Sciatic nerve (tissue), 2 donors: ENCODE measurements at places on chromosomes 16 and 17.
A peak's percentile ranks its signal among the peaks of the same experiment; 100 is the strongest.

- DNase-seq = peak; percentile 95
These were observed at the start of the genes CHMP1A and SPATA33 for GRCh38 chr16:89657442-89658220. Gene CHMP1A, minus strand, starts transcription at chr16:89657708. Its CDS starts 120 bp downstream, at chr16:89657588. Gene SPATA33, plus strand, starts transcription at chr16:89657836. Its CDS starts 76 bp downstream, at chr16:89657912.

- no peak for DNase-seq
These were observed 53.1 kb downstream of the DNAH17 start for GRCh38 chr17:78523934-78524655.

DNA sequence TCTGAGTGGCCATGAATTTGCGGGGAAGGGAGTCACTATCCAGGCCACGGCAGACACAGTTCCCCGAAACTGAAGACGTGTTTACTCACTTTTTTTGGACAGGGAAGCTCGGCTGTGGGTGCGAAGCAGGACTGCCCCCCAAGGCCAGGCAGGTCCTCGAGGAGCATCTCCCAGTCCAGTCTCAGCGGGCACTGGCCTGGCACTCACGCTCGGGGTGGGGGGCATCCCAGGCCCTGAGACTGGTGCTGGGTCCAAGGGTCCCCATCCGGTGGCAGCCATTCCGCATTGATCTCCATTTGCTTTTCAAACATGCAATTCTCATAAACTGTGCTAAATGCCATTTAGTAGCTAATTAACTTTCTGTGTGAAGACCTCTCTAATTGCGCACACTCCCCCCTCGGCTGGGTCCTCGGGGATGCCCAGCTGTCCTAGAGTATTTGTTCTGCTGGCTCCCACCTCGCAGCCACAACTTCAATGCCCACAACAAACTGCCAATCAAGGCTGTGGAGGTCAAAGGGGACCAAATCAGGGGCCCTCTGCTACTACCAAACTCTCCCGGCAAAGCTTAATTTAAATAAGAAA is 50.2 kb downstream of the TBC1D16 start:
- peak; percentile 30 for DNase-seq

- DNase-seq = no peak
These were observed 35.9 kb downstream of the CBFA2T3 start for GRCh38 chr16:88940862-88941817.

- no peak for DNase-seq
These were observed 22.9 kb downstream of the GNPTG start for GRCh38 chr16:1374418-1375297.

GRCh38 chr17:58246104-58246740 is 7.8 kb downstream of the LPO start:
- no peak for DNase-seq

- DNase-seq = no peak
These were observed 135.5 kb upstream of the CORO6 start for GRCh38 chr17:29758255-29758654.

DNA sequence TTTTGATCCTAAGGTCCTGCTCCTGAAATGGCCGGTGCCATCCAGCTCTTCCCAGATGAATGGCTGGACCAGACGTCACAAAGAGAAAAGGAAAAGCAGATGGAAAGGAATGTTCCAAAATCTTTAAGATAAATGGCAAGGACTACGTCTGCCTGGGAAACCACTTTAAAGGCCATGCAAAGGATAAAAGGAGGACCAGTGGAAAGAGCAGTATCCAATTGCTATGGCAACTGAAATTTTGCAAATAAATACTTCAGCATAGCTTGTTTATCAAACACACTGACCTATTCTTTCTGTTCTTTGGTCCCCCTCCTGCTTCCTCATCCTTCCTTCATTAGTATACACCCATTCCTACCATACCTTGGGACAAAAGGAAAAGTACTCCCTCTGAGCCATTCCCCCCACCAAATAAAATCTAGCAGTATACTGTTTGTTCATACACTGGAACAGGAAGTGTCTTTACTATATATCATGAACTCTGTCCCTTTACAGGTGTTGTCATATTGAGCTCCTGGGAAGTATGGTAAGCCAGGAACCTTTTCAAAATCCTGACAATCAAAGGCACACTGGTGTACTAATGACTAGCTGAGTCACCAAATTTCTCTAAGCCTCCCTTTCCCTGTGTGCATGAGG is 37.2 kb upstream of the NUFIP2 start:
- no peak for DNase-seq

DNA sequence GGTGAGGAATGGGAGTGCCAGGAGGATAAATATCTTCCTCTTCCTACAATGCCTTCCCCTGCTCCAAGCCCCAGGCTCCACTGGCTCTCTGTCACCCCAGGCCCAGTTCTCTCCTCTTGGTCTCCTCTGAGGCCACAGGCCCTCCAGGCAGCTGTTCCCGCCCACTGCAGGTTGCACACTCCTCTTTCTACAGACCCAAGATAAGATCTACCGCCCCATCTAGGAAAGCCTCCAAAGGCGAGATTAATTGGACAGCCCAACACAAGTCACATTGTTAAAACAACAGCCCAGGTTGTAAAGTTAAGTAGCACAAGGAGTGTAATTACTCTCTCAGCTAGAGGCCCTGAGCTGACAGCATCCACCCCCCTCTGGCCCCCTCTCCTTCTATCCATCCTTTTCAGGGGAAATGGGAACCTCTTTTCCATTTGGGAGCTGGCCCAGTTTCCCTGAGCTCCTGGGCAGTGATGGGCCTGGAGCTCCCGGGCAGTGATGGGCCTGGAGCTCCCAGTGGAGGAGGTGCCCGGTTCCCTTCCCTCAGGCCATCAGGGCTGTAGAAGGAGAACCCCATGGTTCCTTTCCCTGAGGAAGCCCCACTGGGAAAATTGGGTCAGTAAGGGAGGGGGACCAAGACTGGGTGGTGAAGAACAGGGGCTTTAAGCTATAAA is 7.3 kb downstream of the DLX4 start:
- no peak for DNase-seq

DNA sequence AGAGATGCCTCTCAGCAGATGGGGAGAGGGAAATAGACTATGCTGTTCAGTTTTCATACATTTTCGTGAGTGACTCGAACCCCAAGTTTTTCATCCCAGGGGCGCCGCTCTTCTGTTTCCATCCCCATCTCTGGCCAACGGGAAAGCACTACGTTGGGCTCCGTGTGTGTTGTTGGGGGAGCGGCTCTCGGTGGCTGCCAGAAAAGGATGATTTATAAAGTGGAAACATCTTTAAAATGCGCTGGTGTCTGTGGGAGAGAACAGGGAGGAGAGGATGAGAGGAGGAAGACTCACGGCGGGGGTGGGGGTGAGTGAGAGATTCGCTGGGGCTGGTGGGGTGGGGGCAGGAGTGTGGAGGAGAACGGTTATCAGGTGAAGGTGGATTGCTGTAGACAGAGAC is 5.8 kb downstream of the TBX4 start:
- no peak for DNase-seq

GRCh38 chr17:6936370-6937028 is 59.4 kb upstream of the ALOX12 start:
- no peak for DNase-seq

GRCh38 chr17:80176757-80177156 is 6.9 kb downstream of the CARD14 start:
- no peak for DNase-seq

- DNase-seq = no peak
These were observed 16.6 kb upstream of the LITAF start for GRCh38 chr16:11603331-11603750.

DNA sequence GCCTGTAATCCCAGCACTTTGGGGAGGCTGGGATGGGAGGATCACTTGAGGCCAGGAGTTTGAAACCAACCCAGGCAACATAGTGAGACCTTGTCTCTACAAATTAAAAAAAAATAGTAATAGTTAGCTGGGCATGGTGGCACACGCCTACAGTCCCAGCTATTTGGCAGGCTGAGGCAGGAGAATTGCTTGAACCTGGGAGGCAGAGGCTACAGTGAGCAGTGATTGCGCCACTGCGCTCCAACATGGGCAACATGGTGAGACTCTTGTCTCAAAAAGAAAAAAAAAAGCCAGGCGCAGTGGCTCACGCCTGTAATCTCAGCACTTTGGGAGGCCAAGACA is 56.9 kb upstream of the MRTFB start:
- no peak for DNase-seq

DNA sequence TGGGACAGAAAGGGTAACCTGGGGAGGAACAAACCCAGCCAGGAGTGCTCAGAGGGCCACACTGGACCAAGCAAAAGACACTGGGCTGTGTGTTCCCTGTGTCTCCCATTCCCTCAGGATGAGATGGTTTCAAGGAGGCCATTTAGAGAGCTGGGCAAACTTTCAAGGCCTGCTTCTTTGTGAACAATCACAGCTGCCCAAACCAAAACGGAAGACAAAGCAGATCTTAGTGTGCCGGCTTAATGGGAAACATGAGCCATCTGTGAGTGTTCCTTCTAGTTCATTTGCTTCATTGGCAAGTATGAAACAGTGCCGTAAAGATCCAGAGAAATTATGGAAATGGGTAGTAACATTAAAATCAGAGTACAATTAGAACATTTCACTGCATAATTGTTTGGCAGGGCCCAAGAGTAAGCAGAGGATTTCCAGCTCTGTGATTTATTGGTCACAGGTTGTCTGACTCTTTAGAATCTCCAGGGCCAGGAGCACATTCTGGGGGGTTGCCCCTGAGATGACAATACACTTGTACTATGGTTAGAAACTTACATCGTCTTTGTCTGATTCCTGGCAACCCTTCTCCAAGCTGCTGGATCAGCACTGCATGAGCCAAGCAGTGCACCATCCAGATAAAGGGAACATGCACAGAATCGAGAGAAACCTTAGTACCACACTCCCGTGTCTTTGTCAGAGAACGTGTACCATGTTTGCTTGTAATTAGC is 412.1 kb downstream of the RBFOX1 start:
- DNase-seq = no peak

GRCh38 chr16:2753733-2754020 is 1.2 kb downstream of the SRRM2 start:
- DNase-seq = no peak

- DNase-seq = no peak
These were observed 8.4 kb downstream of the CDIPT start for GRCh38 chr16:29854520-29855100.

- DNase-seq = no peak
These were observed 29.2 kb downstream of the NOL11 start for GRCh38 chr17:67746704-67747571.
